ENCODE measurements at places on chromosomes 4 and X.

DNA sequence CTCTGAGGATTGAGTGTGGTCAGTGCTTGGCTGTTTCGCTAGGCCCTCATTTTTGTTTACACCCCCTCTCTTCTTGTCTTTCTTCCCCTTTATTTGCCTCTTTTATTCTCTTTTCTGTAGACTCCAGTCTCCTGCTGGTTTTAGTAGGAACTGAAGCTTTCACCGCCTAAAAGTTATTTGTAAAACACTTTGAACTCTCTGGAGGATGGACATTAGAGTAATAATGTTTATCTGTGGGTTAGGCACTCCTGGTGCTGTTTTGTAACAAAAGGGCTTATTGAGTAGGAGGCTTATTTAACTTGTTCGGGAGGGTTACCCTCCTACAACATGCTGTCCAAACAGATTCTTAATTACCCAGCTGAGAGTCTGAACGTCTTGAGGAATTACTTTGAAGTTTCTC is 1.6 kb upstream of the ARHGAP10 start:
- DNase-seq = no peak

DNA sequence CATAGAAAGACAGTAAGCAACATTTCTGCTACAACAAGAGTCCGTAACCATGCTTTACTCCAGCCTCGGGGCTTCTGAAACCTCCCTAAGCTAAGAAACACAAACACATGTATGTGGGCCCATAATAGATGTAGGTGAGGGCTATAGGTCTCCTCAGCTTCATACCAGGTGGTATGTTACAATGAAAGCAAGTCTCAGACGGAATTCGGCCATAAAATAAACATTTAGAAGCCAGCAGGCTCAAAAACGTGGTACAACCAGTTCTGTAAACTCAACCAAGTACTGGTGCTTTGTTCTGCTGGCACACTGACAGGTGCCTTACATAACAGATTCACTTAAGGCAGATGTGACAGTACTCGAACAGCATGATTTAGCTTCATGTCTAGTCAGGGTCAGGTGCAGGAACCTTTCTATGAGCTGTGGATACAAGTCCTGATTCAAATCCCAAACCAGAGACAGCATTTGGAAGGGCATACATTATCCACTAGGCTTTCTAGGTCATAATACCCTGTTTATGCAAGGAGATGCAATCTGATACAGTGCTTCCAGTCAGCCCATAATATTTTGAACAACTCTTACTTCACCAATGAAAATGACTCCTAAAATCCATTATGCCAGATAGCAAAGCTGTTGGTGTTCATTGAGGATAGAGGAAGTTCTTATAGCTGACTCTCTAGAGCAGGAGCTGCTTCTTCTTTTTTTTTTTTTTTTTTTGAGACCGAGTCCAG is 113.8 kb upstream of the ENPP6 start:
- DNase-seq = peak; percentile 30

- no peak for DNase-seq
Observed at GRCh38 chr4:185165605-185166063, 22.6 kb downstream of the SLC25A4 start.

GRCh38 chr4:22922426-22922825 is 229.7 kb downstream of the GBA3 start:
- DNase-seq = no peak

DNA sequence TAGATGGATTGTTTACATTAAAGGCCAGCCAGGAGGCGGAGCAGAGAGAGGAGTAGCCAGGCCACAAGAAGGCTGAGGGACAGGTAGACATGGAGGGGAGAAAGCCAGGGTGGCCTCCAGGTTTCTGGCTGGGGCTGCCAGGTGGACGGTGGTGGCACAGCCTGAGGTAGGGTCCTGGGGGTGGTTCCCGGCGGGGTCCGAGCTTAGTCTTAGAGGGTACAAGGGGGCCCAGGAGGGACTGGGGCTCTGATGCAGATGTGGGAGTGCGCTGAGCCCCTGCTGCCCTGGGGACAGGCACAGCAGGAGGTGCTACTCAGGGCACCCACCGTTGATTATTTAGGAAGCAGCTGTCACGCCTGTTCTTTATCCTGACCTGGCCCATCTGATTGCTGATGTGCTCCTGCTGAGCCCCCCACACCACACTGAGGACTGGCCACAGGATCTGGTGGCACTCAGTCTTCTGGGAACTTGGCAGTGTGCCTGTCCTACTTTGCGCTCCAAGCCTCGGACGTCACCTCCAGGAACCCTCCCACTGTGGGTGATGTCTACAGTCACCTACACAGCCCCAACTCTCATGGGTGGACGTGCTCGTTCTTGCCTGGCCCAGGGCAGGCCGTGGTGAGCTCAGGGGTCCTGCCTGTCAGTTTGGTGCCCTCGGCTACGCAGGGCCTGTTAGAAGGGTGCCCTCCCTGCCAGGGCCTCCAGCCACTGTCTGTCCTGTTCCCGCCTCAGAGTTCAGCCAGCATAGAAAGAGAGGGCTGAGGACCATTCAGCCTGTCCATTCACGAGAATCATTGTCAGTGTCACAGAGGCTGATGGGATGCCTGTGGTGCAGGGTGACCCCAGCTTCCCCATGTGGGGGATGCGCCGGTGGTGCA is 12.0 kb downstream of the WFS1 start:
- no peak for DNase-seq

DNA sequence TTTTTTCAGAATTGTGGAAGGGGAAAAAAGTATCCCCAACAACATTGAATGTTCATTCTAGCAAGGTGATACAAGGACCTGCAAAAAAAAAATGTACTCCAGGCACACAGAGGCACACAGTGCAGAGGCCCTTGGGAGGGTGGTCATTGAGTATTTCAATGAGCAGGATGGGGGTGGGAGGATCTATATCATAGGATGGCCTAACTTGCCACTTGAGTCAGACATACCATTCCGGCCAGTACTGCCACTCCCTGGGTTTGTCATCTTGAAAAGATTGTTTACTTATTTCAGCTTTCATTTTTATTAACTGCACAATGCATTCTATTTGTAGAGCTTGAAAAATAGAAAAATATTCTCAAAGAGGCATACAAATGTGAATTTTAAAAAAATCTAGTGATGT is 18.7 kb downstream of the ZNF595 start:
- DNase-seq = no peak

- DNase-seq = no peak
Observed at GRCh38 chrX:120647127-120647526, 17.3 kb upstream of the C1GALT1C1 start.

DNA sequence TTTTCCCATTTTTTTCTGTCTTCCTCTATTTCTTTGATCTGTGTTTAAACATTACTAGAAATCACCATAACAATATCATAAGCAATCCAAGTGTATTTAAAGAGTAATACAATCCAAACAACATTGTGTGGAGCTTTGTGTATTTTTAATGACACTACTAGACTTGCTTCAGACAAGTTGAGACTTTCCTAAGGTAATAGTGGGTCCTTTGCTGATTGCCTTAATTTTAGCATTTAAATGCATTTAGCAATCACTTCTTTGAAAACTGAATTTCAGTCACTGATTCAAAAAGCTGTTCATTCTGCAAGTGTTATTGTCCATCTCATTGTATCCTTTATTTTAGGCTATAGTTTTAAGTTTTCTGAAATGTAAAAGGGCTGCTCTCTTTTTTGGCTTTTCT is 804.8 kb downstream of the ADGRL3 start:
- DNase-seq = no peak

DNA sequence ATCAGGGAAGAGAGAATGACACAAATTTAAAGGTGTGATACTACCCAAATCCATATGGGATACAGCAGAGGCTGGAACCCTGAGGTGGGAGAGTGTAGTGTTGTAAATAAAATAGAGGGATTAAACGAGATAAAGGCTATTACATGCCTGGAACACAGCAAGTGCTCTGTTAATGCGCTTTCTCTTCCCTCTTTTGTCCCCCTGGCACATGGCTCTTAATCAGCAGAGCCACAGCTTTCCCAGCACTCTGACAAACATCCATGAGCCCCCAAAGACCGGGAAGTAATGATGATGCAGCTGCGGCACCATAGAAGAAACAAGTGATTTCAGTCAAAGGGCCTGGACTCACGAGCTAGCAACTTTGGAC is 85.9 kb downstream of the RASL11B start:
- DNase-seq = no peak

DNA sequence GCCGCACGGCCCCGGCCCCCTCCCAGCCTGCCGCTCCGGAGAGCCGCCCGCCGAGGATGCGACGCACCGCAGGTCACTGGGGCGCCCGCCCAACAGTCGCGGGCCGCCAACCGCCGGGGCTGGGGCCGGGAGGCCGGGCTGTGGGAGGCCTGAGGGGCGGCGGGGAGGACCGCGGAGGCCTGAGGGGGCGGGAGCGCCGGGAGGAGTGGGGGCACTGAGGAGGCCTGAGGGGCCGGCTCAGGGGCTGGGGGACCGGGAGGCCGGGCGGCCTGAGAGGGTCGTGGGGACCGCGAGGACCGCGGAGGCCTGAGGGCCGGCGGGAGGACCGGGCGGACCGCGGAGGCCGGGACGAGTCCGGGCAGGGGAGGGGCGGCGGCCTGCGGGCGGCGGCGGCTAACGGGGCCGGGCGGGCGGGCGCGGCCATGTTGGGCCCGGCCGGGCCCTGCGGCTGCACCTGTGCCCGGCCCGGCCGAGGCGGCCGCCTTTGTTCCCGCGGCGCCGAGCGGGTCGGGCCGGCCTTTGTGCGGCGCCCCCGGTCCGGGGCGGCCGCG is 353 bp downstream of the NSD2 start:
- no peak for DNase-seq

DNA sequence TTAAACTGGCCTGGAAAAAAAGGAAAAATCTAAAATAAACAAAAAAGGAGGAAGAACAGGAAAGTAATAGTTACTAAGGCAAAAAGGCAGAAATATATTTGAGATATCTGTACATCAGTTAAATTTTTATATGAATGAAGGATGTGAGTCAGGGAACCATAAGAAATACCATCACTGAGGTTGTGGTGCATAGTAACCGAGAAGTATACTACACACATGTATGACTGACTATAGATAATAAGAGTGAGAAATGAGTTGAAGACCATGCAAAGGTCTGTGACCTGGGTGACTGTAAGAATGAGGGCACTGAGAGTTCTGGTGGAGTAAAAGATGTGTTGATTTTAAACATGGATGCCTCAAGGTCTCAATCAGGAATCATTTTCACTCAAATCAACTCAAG is 220.6 kb upstream of the FAM241A start:
- no peak for DNase-seq

- no peak for DNase-seq
Observed at GRCh38 chrX:9656871-9657270, 108.8 kb downstream of the GPR143 start.

- no peak for DNase-seq
Observed at GRCh38 chr4:24656906-24657305, 72.6 kb upstream of the DHX15 start.

GRCh38 chr4:153486281-153487151 is 20.4 kb downstream of the TMEM131L start:
- no peak for DNase-seq

GRCh38 chr4:32163125-32163524 is 1443.0 kb downstream of the PCDH7 start:
- no peak for DNase-seq

- DNase-seq = no peak
Observed at GRCh38 chr4:22504447-22504846, 11.4 kb downstream of the ADGRA3 start.

- DNase-seq = no peak
Observed at GRCh38 chr4:59380841-59381366, 1819.2 kb upstream of the ADGRL3 start.

- no peak for DNase-seq
Observed at GRCh38 chrX:42954880-42955279, 176.9 kb upstream of the PPP1R2C start.
